ENCODE measurements at places on chromosomes 6 and 20.
A peak's percentile ranks its signal among the peaks of the same experiment; 100 is the strongest.

- no peak overlapping the region for H3K27ac ChIP-seq
These were observed 21.6 kb upstream of the MTRF1L start for GRCh38 chr6:153023977-153024708.

GRCh38 chr6:1873781-1874180 is 264.1 kb downstream of the FOXC1 start:
- no peak overlapping the region for H3K27ac ChIP-seq
- no peaks in the 10 kb centered on the region for H3K27me3 ChIP-seq
- H3K36me3 ChIP-seq, result no peaks in the 10 kb centered on the region
- H3K4me3 ChIP-seq, result no peak overlapping the region

DNA sequence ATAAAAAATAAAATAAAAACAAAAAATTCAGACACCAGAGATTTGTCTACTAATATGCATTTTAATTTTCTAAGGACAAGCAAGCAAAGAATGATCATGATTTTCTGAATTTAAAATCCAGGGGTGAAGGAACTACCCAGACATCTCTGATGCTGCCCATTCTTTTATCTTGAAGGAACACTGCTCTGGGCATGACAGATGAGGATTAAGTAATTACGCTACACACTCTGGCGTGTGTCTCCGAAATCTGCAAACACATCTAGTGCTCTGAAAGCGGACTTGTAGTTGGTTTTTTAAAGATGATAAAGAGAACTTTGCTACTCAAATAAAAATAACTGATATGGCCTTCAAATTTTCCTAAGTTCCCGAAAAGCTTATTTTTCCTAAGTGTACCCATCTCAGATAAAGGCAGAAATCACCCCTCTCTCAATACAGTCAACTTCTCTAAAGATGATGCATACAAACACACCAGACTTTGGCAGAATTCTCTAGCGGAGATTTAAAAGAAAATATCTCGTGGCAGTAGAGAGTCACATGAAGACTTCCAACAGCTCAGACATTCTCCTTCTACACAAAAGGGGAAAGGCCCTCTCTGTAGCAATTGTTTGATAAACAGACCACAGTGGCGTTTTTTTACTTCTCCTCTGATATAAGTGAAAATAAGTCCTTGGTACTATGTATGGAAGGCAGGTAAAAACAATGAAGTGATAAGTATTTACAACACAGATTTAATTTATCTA is 133.8 kb downstream of the BACH2 start:
- H3K27ac ChIP-seq, result no peak overlapping the region
- no peak for DNase-seq
- H3K4me3 ChIP-seq, result no peak overlapping the region
- no peaks in the 10 kb centered on the region for H3K27me3 ChIP-seq

- H3K36me3 ChIP-seq, result peaks cover 4% of the 10 kb centered on the region
- no peak overlapping the region for H3K4me3 ChIP-seq
- H3K27me3 ChIP-seq, result peaks cover 23% of the 10 kb centered on the region
- DNase-seq, result no peak
These were observed 21.9 kb upstream of the CDH4 start for GRCh38 chr20:61230166-61230565.

GRCh38 chr20:34389206-34389953 is 26.3 kb downstream of the ITCH start:
- DNase-seq, result no peak
- H3K36me3 ChIP-seq, result peaks cover 42% of the 10 kb centered on the region
- no peak overlapping the region for H3K4me3 ChIP-seq

- no peak for DNase-seq
- H3K27me3 ChIP-seq, result no peaks in the 10 kb centered on the region
- no peaks in the 10 kb centered on the region for H3K36me3 ChIP-seq
- no peak overlapping the region for H3K4me3 ChIP-seq
- peaks cover 27% of the 10 kb centered on the region for H3K4me1 ChIP-seq
These were observed 65.7 kb upstream of the TNFRSF21 start for GRCh38 chr6:47375426-47375825.

DNA sequence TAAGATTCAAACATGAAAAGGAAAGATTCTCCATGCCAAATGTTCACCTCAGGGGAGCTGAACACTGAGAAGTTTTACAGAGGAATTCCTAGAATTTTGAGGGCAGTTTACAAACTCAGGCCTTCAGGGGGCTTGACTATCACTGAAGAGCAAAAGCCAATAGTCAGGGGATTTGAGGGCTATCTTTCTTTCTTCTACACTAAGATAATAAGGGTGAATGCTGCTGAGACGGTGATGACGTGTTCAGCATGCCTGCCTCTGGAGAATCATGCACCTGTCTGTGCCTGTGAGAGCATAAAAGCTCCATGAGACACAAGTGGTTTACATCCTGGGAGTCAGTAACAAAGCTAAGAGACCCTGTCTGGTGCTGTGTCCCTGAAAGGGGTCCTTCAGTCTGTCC is 1085.6 kb downstream of the KIF16B start:
- no peak for DNase-seq
- no peaks in the 10 kb centered on the region for H3K27me3 ChIP-seq
- H3K27ac ChIP-seq, result no peak overlapping the region
- no peaks in the 10 kb centered on the region for H3K36me3 ChIP-seq

DNA sequence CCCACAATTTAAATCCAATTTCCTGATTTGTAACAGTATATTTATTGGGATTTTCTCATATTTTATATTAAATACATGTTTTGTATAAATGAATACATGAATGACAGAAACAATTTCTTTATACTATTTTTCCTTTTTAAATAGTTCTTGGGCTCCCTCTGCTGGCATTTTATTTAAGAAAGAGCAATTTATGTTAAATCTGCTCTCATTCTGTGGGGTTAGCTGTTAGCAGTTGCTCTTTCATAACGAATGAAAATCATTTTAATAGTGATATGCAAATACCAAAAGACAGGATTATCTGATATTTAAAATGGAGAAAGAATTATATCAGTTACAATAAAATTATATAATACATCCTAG is 118.3 kb downstream of the RALGAPA2 start:
- no peaks in the 10 kb centered on the region for H3K36me3 ChIP-seq
- H3K4me3 ChIP-seq, result no peak overlapping the region
- no peak for DNase-seq
- no peaks in the 10 kb centered on the region for H3K27me3 ChIP-seq
- no peaks in the 10 kb centered on the region for H3K4me1 ChIP-seq

- no peak overlapping the region for H3K4me3 ChIP-seq
- DNase-seq, result no peak
- peak overlapping the region; percentile 53 for H3K27ac ChIP-seq
- peaks cover 11% of the 10 kb centered on the region for H3K4me1 ChIP-seq
- no peaks in the 10 kb centered on the region for H3K27me3 ChIP-seq
These were observed 240.1 kb downstream of the KCNQ5 start for GRCh38 chr6:72861935-72862432.

DNA sequence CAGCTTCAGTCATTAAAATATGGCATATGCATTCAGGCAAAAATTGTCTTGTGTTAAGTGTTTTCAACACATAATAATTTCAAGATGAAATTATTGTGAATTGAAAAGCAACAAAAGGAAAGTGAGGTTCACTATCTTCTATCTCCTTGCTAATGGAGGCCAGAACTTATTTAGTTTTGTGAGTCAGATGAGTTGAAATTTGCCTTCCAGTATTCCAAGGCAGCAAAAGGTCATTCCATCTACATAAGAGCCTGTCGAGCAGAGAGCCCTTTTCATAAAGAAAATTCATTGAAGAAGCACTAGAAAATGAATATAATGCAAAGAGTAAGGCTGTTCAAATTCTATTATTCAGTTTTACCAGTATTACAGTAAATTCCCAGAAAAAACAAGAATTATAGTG is 274.3 kb downstream of the PLCB1 start:
- no peak for DNase-seq
- no peaks in the 10 kb centered on the region for H3K36me3 ChIP-seq
- H3K27ac ChIP-seq, result no peak overlapping the region
- no peak overlapping the region for H3K4me3 ChIP-seq
- H3K27me3 ChIP-seq, result no peaks in the 10 kb centered on the region
- H3K4me1 ChIP-seq, result no peaks in the 10 kb centered on the region

- H3K27me3 ChIP-seq, result no peaks in the 10 kb centered on the region
- H3K27ac ChIP-seq, result no peak overlapping the region
- H3K4me3 ChIP-seq, result no peak overlapping the region
- no peaks in the 10 kb centered on the region for H3K36me3 ChIP-seq
These were observed 79.2 kb upstream of the SLC2A12 start for GRCh38 chr6:134131530-134132139.

DNA sequence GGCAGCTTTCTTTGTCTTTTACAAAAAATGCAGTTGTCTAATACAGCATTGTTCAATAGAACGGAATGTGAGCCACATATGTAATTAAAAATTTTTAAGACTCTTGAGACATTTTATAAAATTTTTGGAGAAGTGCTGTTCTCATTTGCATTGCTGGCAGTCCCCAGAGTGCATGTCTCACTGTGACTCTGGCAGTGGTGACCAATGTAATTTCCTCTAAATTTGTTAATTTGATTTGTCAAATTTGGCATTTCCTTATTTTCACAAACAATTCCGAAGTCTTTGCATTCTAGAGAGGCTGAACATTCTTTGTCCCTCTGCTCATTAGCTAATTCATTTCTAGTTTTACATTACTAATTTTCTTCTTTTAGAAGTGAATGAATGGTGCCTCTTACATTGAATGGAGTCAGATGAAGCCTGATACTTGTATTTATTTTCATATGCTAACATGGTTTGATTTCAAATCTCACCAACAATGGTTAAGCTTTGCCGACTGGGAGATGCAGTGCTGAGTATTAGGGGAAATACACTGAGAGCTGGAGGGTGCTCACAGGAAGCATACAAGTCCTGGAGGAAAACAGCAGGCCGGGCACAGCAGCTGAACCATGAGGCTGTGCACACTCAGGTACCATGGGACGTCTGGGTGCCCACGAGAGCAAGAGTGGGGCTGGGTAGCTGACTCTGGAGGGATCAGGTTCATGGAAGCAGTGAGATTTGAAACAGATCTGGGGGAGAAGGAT is 68.5 kb upstream of the ARMC2 start:
- no peaks in the 10 kb centered on the region for H3K36me3 ChIP-seq
- no peak for DNase-seq
- H3K27me3 ChIP-seq, result no peaks in the 10 kb centered on the region
- H3K4me3 ChIP-seq, result no peak overlapping the region
- peak overlapping the region; percentile 28 for H3K27ac ChIP-seq
- peaks cover 38% of the 10 kb centered on the region for H3K4me1 ChIP-seq

- peaks cover 10% of the 10 kb centered on the region for H3K36me3 ChIP-seq
- H3K27ac ChIP-seq, result no peak overlapping the region
These were observed 42.9 kb downstream of the NOL4L start for GRCh38 chr20:32542259-32542615.

DNA sequence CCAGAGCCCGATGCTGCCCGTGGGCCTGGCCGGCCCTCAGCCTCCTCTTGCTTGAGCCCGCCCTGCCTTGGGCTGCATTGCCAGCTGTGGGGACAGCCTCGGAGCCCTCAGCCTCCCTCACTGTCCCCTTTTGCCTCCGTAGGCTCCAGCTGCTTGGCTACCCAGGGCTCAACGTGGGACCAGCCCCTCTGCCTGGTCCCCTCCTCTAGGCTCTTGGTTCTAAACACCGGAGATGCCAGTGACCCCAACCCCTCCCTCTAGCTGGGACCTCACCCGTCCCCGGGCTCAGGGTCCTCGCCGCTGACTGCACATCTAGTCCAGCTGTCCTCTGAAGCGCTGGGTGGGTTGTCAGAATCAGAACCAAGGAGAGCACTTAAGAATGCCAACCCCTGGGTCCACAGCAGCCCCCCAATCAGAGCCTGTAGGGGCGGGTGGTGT is 345.2 kb downstream of the ZFAND3 start:
- no peak for DNase-seq
- no peaks in the 10 kb centered on the region for H3K27me3 ChIP-seq
- H3K27ac ChIP-seq, result no peak overlapping the region
- H3K36me3 ChIP-seq, result peaks cover 32% of the 10 kb centered on the region
- no peak overlapping the region for H3K4me3 ChIP-seq

DNA sequence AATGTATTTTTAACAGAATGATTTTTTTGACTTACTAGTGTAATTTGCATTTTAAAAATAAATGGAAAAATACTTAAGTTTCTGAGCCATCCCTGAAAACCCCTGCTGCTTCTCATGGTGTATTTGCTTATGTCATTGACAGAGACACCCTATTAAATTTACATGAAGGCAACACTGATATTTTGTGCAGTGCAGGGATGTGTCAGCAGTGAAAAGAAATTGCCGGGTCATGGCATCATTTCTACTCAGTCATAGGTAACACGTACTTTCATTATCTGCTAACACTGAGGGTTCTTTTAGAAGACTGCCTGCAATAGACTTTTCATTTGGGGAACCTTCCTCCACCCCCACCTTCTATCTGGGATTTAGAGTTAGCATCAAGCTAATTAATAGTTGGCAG is 136.7 kb upstream of the RNF217 start:
- no peaks in the 10 kb centered on the region for H3K4me1 ChIP-seq
- no peak overlapping the region for H3K27ac ChIP-seq

- DNase-seq, result no peak
- H3K27ac ChIP-seq, result peak overlapping the region; percentile 24
- peaks cover 13% of the 10 kb centered on the region for H3K27me3 ChIP-seq
- no peaks in the 10 kb centered on the region for H3K36me3 ChIP-seq
- H3K4me3 ChIP-seq, result no peak overlapping the region
- H3K4me1 ChIP-seq, result peaks cover 32% of the 10 kb centered on the region
These were observed 43.2 kb downstream of the RAB44 start for GRCh38 chr6:36740818-36741179.

DNA sequence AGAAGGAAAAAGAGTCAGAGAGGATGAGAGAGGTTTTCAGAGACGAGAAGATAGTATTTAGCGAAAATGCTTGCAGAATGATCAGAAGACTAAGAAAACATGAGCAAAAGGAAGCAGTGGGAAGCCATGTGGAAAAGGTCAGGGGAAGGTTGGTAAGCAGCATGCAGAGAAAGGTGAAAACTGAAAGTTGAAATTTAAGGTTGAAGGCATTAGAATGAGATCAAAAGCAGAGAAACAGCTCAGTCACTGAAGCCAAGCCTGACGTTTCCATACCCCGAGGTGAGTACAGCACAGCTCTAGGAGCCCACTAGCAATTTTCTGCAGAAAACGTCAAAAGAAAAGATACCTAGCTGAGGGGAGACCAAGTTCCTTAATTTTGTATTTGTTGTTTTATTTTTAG is 19.1 kb upstream of the TFB1M start:
- H3K27me3 ChIP-seq, result no peaks in the 10 kb centered on the region
- no peak overlapping the region for H3K27ac ChIP-seq
- no peak overlapping the region for H3K4me3 ChIP-seq
- H3K36me3 ChIP-seq, result peaks cover 5% of the 10 kb centered on the region
- no peak for DNase-seq

DNA sequence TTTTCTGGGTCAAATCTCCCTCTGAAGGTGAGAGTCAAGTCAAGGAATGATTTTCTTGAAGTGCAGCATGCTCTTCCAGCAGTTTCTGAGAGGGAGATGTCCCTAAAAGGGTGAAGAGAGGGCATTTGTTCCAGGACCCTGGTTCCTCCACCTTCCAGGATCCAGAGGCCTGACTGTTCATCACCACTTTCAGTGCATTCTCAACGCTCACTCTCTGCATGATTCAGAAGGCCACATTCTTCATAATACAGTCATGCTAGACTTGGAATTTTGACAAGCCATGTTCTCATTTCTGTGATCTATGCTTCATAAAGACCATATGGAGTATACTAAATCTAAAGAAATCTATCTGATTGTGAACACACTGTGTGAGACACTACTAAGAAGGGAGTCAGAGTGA is 85.1 kb downstream of the PDE7B start:
- H3K27me3 ChIP-seq, result no peaks in the 10 kb centered on the region
- H3K27ac ChIP-seq, result no peak overlapping the region
- no peaks in the 10 kb centered on the region for H3K36me3 ChIP-seq

Data from Calu3 (cell line).